ENCODE measurements at places on chromosomes 2 and 18.

- no peak for DNase-seq
Observed at GRCh38 chr18:12041561-12041960, 52.1 kb upstream of the ANKRD62 start.

DNA sequence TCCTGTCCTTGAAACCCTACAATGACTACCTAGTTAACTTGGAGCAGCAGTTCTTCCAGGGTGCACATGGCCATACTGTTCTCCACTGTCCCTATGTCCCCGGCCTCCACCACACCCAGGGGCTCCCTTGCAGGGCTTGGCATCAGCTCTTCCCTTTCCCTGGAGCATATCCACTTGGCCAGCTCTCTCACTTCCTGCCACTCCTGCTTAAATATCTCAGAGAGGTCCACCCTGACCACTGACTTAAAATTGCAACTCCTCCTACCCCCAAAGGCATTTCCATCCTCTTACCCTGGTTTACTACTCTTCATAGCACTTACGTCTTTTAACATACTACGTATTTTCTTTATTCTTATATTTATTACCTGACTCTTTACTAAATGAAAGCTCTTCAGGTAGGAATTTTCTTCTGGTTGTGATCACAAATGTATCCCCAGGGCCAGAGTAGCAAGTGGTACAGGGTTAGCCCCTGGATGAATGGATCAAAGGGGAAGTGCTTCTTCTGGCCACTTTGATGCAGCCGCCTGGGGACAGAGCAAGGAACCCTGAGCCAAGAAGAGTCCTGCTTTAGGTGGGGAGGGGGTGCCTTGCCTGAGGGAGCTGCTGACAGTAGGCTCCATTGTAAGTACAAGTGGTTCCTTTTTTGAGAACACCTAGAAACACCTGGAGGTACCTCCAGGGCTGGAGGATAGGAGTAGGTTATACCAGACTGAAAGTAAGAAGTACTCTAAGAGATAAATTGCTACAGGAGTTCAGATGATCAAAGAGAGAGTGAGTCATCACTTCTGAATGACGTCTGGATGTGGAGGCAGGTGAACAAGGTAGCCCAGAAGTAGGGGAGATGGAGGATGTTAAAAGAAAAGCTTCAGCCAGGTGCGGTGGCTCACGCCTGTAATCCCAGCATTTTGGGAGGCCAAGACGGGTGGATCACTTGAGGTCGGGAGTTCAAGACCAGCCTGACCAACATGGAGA lies 82.2 kb downstream of the SOCS6 start:
- no peak for DNase-seq

- no peak for DNase-seq
Observed at GRCh38 chr2:36384454-36384853, 28.9 kb downstream of the CRIM1 start.

GRCh38 chr2:97660775-97661389 lies 3.0 kb downstream of the ACTR1B start:
- DNase-seq: no peak

GRCh38 chr2:219510512-219511135 lies 3.7 kb upstream of the ASIC4 start:
- no peak for DNase-seq

- no peak for DNase-seq
Observed at GRCh38 chr2:138723196-138723987, 56.8 kb downstream of the NXPH2 start.

- peak; percentile 65 for DNase-seq
Observed at GRCh38 chr2:54558188-54559005, 102.3 kb downstream of the SPTBN1 start.

GRCh38 chr2:235866373-235866772 lies 301.8 kb downstream of the GBX2 start:
- no peak for DNase-seq

- no peak for DNase-seq
Observed at GRCh38 chr2:240452462-240453256, 17.2 kb downstream of the GPC1 start.

DNA sequence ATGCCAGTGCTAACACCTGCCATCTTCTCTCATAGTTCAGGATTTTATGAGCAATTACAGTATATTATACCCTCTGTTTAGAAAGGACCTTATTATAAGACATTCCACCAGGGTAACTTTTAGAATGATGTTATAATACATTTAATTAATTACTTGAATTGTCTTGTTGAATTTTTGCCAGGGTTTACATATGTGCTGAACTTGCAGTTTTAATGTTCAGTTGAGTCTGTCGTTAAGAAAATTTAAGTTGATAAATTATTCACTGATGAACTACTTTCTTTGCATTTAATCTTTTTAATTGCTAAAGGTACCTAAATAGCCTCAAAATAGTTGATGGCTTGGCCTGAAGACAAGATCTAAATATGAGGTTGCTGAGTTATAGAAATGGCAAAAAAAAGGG lies 68.1 kb downstream of the SCN2A start:
- no peak for DNase-seq

GRCh38 chr2:72062336-72062735 lies 85.3 kb downstream of the CYP26B1 start:
- DNase-seq: no peak

GRCh38 chr2:41741951-41742595 lies 305.7 kb upstream of the PKDCC start:
- DNase-seq: no peak

- DNase-seq: no peak
Observed at GRCh38 chr2:53756644-53757043, 11.0 kb upstream of the CHAC2 start.

- no peak for DNase-seq
Observed at GRCh38 chr2:4678927-4679326, 975.6 kb downstream of the DCDC2C start.

- no peak for DNase-seq
Observed at GRCh38 chr2:223674998-223675609, 72.9 kb upstream of the SCG2 start.

DNA sequence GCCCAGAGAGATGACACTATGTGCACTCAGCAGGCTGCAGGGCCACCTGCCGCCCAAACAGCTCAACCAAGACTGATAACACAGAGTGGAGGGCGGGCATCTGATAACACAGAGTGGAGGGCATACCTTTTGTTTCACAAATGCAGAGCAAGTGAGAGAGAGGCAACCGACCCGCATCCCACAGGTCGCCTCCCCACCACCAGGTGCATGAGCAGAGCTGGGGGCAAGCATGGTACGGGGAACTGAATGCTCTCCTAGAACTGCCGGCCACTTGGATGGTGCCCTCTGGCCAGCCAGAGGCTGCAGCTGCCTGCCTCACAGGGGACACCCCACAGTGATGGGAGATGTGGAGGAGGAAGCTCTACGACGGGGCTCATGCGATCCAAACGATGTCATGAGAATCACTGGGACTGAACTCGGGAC lies 49.5 kb downstream of the ANO7 start:
- no peak for DNase-seq

DNA sequence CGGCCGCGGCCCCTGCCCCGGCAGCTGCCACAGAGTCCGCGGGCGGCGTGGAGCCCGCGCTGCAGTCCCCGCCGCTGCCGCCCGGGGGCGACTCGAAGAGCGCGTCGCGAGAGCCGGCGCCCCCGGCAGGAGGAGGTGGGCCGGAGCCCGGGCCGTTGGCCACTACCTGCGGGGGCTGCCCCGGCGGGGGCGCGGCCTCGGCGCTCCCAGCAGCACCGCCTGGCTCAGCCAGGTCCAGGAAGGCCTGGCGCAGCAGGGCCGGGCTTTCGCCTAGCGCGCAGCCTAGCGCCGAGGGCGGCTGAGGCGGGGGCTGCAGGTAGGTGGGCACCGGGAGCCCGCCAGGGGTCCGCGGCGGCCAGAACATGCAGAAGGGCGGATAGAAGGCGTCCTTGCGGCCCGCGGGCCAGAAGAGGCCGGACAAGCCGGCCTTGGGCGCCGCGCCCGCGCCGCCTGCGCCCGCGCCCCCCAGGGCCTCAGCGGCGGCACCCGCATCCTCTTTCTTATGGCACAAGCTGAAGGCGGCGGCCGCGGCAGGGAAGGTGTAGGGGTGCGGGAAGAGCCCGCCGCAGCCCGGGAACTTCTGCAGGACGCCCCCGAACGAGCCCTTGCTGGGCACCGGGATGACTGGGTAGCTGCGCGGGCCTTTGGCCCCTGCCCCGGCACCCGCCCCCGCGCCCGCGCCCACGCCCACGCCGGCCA lies 3.9 kb downstream of the SKOR2 start:
- no peak for DNase-seq

GRCh38 chr2:181578829-181579228 lies 78.1 kb downstream of the CERKL start:
- DNase-seq: no peak

DNA sequence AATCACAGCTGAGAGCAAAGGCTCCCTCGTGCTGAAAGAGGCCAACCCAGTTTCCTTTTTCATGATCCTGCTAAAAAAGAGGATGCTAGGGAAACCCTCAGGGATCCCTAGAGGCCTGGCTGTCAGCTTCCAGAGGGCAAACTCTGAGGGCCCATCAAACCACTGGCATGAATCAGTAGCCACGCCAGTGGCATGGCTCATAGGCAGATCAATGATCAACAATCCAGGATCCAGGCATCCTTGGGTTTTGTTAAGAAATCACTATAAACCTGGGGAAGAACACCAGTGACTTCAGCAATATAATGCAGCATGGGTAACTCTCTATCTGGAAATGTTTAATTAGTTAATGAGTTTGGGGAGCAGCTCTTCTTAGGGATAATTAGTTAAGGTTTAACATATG lies 286.5 kb downstream of the C1D start:
- no peak for DNase-seq

GRCh38 chr18:56337507-56337906 lies 300.9 kb downstream of the TXNL1 start:
- DNase-seq: no peak

GRCh38 chr2:20061476-20061875 lies 10.0 kb upstream of the LAPTM4A start:
- DNase-seq: no peak

DNA sequence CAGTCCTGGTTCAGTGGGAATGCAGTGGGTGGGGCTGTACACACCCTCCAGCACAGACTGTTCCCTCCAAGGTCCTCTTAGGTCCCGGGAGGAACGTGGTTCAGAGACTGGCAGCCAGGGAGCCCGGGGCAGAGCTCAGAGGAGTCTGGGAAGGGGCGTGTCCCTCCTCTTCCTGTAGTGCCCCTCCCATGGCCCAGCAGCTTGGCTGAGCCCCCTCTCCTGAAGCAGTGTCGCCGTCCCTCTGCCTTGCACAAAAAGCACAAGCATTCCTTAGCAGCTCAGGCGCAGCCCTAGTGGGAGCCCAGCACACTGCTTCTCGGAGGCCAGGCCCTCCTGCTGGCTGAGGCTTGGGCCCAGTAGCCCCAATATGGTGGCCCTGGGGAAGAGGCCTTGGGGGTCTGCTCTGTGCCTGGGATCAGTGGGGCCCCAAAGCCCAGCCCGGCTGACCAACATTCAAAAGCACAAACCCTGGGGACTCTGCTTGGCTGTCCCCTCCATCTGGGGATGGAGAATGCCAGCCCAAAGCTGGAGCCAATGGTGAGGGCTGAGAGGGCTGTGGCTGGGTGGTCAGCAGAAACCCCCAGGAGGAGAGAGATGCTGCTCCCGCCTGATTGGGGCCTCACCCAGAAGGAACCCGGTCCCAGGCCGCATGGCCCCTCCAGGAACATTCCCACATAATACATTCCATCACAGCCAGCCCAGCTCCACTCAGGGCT lies 17.5 kb upstream of the FAHD2A start:
- DNase-seq: no peak

- DNase-seq: no peak
Observed at GRCh38 chr2:241601841-241602240, 35.1 kb downstream of the THAP4 start.
